ENCODE measurements at places on chromosomes 4 and X. TPM values are rescaled to one million over a fixed set of nuclear protein-coding genes. Genes with fewer than 3 reads are reported as not detected.

Gene TRAM1L1
- total RNA-seq = not detected

Gene FAM9B
- total RNA-seq = not detected

GRCh38 chrX:149531599-149531998, 9.2 kb upstream of the EOLA1 start:
- no peak for DNase-seq
- H3K36me3 ChIP-seq = no peaks in the 10 kb centered on the region
- no peaks in the 10 kb centered on the region for H3K4me1 ChIP-seq
- no peak overlapping the region for H3K27ac ChIP-seq
- H3K4me3 ChIP-seq = no peak overlapping the region

Gene CD40LG
- total RNA-seq = not detected

- no peaks in the 10 kb centered on the region for H3K36me3 ChIP-seq
- no peak overlapping the region for H3K4me3 ChIP-seq
- H3K27ac ChIP-seq = no peak overlapping the region
- H3K4me1 ChIP-seq = no peaks in the 10 kb centered on the region
Observed at GRCh38 chr4:169741569-169741968, 16.2 kb downstream of the HPF1 start.

Gene CCDC120
- 4.1 TPM for total RNA-seq

DNA sequence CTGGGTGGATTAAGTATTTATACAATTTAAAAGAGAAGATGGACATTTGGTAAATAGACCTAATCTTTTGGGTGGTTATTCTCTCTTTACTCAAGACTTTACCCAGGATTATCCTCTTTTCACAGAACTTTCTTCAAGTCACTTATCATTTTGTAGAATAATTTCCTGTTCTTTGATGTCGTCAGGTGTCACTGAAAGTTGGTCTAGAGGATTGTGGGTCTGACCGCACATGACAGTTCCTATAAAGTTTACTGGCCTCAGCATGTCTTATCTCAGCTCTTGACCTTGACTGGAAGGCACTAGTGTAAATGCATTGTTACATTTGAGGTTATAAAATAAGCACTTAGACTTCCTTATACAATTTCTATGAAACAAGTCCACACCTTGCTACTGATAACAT, 139.9 kb upstream of the SLC4A4 start:
- no peaks in the 10 kb centered on the region for H3K27me3 ChIP-seq
- no peak overlapping the region for H3K27ac ChIP-seq
- no peaks in the 10 kb centered on the region for H3K36me3 ChIP-seq
- H3K4me1 ChIP-seq = no peaks in the 10 kb centered on the region
- H3K4me3 ChIP-seq = no peak overlapping the region

GRCh38 chrX:31604629-31605221, 532.9 kb upstream of the FTHL17 start:
- no peaks in the 10 kb centered on the region for H3K27me3 ChIP-seq
- H3K4me1 ChIP-seq = no peaks in the 10 kb centered on the region
- no peak for DNase-seq
- H3K36me3 ChIP-seq = no peaks in the 10 kb centered on the region
- H3K27ac ChIP-seq = no peak overlapping the region

Gene TASL
- total RNA-seq = 2.8 TPM

Gene BEX4
- total RNA-seq = 30.6 TPM

Gene USP51
- 14.3 TPM for total RNA-seq

DNA sequence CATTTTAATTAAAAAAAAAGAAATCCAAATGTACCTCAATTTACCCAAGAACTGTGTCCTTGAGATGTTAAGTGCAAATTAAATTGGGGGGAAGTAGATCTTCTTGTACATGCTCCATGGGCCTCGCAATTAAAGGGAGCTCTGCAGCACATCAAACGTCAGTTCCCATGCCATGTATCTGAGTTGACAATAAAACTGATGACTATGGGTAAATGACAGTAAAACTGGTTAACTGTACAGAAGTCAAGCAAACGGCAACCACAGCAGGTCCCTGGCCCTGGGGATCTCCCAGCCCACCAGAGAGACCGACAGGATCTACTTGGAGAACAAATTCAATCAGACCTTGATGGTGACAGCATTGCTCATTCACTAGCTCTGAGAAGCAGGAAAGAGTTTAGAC, 32.8 kb upstream of the XPNPEP2 start:
- no peak for DNase-seq
- no peak overlapping the region for H3K4me3 ChIP-seq
- H3K4me1 ChIP-seq = no peaks in the 10 kb centered on the region
- H3K27ac ChIP-seq = no peak overlapping the region
- no peaks in the 10 kb centered on the region for H3K27me3 ChIP-seq

Gene CFI
- total RNA-seq = 29.1 TPM
